T-helper 1 cell (primary cell): ENCODE measurements at places on chromosomes 2 and 18.

DNA sequence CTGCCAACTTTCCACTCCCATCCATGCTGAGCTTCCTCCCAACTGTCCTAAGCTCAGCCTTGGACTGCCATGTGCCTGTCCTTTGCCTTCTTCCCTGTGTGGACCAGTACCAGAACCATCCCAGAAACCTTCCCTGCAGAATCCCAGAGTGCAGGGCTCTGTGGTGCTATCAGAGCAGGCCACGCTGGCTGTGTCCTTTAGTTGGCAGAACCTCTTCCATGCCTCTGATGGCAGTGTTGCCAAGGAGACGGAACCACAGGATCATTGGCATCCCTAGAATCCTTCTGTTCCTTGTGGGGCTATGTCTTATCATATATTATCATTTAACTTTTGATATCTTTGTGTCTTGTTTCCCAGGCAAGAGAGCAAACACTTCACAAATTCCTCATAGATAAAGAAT, 73.0 kb upstream of the NOSTRIN start:
- no peak for DNase-seq

DNA sequence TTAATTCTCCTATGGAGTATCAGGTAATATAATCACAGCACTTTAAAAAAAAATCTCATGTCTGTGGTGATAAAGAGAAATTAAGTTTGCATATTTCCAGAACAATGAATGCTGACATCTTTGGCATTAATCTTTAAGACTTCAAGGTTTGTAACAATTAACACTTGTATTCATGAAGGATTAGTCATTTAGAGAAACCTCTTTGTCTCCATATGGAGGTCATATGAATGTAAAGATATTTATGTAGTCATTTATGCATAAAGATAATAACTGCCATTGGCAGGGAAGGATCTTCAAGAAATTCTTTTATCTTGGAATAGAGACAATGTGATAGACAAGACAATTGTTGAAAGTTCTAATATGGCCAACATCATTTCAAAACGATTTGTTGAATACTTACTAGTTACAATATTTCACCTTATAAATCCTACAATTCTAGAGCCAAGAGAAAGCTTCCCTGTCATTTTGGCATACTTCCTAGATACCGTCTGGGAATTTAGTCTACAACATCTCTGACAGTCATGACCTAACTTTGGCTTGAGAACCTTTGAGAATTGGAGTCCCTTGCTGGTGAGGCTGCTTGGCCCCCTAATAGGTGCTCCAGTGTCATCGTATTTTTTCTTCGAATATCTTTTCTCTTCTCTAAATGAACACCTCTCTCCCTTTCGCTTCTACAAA, 33.6 kb downstream of the RASGRP3 start:
- no peak for DNase-seq

DNA sequence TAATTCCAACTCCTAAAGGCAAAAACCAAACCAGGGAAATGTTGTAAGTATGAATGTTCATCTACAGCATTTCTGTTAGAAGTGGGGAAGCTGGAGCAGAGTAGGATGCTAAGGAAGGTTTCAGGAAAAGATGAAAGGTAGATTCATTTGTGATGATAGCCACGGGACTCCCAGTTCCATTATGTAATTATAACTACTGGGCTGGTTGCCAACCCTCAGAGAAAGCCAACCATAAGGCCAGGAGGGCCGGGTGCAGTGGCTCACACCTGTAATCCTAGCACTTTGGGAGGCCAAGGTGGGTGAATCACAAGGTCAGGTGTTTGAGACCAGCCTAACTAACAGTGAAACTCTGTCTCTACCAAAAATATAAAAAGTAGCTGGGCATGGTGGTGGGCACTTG, 288.9 kb upstream of the ETAA1 start:
- DNase-seq = no peak

DNA sequence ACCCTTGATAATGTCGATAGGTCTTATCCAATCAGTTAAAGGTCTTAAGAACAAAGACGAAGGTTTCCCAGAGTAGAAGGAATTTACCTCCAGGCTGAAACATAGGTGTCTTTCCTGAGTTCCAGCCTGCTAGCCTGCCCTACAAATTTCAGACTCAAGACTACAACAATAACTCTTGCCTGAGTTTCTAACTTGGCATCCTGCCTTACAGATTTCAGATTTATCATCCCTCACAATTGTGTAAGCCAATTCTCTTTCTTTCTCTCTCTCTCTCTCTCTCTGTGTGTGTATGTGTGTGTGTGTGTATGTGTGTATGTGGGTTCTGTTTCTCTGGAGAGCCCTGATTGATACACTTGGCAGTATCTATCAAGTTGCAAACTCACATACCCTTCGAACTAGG, 37.2 kb upstream of the B4GALT6 start:
- DNase-seq = no peak

GRCh38 chr2:75087736-75088135, 111.6 kb downstream of the TACR1 start:
- DNase-seq = no peak

DNA sequence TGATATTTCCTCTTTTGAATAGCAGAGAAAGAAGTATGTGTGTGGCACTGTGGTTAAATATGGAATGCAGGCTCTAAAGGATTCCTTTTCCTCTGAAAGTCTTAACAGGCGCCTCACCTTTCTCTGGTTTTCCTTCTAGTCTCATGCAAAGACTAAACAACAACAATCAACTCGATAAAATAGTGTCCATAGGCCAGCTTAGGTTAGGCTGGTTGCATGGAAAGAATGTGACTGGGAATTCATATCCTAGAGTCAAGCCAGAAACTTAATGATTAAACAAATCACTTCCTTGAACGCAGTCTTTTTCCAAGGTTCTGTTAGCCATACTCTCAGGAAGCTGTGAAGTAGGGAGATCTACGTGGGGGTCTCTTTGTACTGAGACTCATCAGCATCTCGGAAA, 800.8 kb upstream of the ID2 start:
- DNase-seq = no peak

DNA sequence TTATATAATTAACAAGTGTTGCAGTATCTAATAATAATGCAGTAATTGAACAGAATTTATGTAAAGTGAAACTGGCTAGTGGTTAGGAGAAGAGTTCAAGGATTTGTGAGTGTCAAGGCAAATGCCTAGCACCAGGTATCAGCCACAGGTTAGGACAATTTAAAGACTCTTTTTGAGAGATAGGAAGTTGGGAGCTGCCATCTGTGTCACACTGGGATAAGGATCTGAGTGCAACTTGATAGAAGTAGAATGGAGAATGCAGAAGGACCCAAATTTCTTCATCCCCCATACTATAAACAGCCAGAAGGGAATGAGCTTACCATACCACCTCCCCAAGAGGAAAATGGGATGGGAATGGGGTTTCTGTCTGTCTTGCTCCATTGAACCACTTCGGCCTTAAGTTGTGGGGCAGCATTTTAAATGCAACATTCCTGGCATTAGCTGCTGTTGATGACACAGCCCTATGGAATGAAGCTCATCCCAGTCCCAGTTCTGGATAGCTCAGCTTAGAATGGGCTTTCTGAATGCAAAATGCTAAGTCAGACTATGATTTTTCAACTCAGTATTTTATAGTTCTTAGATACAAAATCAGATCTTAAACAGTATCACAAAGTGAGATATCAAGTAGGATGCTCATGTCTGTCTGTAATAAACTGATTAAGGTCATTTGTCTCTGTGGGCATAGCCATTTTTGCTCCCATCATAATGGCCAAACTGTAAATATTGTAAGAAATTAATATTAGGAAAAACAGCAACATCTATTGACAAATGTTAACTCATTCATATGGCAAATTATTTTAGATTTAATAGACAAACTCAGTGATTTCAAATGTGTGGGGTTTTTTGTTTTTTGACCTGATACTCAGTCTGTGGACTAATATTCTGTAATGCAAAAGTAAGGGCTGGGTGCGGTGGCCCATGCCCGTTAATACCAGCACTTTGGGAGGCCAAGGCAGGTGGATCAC, 44.0 kb downstream of the GPR155 start:
- no peak for DNase-seq
